Activated CD4-positive, alpha-beta memory T cell treated with anti-CD3 and anti-CD28 coated beads for 36 hours (primary cell): ENCODE measurements at places on chromosomes 2 and 18. TPM values are rescaled to one million over a fixed set of nuclear protein-coding genes. Genes with fewer than 3 reads are reported as not detected.
A peak's percentile ranks its signal among the peaks of the same experiment; 100 is the strongest.

DNA sequence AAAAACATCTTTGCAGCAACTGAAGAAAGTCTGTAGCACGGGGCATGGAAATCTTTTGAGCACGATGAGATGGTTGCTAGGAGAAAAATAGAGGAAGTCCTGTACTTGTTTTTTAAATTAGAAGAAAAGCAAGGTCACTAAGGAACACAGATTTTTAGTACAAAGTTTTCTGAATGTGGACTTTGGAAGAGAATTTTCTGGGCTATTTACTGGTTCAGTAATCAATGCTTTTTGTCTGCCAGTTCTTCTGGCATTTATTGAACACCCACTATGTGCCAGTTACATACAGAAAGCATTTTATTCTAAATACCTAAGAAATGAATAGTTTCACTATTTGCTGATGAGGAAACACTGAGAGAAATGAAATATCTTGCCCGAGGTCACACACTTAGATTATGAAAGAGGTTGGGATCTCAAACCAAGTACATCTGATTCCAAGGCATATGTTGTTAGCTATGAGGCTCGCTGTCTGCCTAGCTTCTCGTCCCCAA lies 15.6 kb upstream of the MAP3K20 start:
- no peak for DNase-seq

Gene GPR35
- 3.4 TPM for total RNA-seq

GRCh38 chr2:130336877-130337734 lies 5.6 kb upstream of the IMP4 start:
- DNase-seq: peak; percentile 82

Gene MC5R
- not detected for total RNA-seq

- DNase-seq: no peak
Observed at GRCh38 chr2:129059476-129059875, 740.8 kb upstream of the HS6ST1 start.

Gene KCNIP3
- not detected for total RNA-seq

GRCh38 chr2:215060861-215061536 lies 77.4 kb downstream of the ABCA12 start:
- no peak for DNase-seq

GRCh38 chr2:7620255-7620654 lies 703.0 kb downstream of the RNF144A start:
- no peak for DNase-seq

- no peak for DNase-seq
Observed at GRCh38 chr2:164599954-164600589, 21.2 kb downstream of the GRB14 start.

Gene KCTD18
- 13.8 TPM for total RNA-seq

Gene HOXD8
- not detected for total RNA-seq

Gene GGCX
- 24.2 TPM for total RNA-seq

DNA sequence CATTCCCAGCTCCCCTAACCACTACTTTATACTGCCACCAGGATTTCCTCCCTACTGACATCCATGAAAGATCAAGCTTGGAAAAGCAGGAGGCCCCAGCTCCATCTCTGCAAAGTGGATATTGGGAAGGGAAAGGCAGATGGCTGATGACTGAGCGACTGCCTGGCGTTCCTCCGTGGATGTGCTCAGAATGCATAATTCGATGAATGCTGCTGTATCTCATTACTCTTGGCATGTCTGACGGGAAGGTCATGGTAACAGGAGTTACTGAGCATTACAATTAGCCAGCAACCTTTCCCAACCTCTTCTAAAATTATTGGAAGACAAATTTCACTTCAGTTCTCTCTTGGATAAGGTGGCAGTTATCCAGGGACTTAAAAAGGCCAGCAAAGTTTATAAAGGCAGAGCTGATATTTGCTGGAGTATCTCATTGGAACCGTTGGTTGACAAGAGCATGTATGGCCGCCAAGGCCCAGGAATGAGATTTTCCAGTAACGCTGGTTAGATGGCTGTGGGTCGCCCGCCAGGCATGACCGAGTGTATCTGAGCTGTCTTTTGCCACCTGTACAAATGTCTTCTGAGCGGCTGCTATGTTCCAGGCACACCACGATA lies 34.5 kb downstream of the KCNE4 start:
- DNase-seq: no peak

DNA sequence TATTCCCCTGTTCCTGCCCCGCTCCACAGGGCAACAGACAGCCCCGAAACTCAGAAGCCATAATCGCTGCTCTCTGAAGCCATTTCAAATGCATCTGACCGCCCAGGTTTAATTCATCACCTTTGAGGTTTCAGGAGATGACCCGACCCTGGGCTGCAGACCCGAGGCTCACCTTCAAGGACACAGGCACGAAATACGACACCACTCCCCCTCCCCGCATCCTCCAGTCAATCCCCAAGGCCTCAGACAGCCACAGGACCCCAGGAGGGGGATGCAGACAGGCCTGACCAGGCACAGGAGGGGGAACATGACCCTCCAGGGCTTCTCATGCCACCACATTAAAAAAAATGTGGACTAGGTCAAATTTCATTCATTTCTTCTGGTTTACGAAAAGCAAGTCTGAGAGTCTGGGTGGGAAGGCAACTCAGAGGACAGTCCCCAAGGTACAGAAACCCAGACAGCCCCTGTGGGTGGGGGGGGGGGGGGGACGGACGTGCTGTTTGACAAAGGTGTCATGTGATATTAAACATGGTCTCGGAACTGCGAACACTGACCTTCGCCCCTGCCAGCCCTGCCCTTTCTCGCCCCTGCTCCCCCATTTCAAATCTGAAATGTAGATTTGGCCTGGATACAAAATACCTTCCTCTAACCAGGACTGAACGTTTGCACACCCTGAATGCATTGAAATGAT lies 142.9 kb downstream of the BCL11A start:
- DNase-seq: no peak

GRCh38 chr2:24566630-24567029 lies 75.6 kb downstream of the NCOA1 start:
- DNase-seq: no peak

GRCh38 chr2:239078128-239078924 lies 230.4 kb downstream of the TWIST2 start:
- DNase-seq: no peak

Gene RAB17
- not detected for total RNA-seq

Gene DIPK1C
- total RNA-seq: not detected

Gene RNASEH1
- 23.6 TPM for total RNA-seq

GRCh38 chr2:235007664-235008457 lies 56.0 kb downstream of the SH3BP4 start:
- DNase-seq: no peak

Gene SNX17
- total RNA-seq: 93.2 TPM

GRCh38 chr2:37326866-37327634 lies 2.4 kb upstream of the PRKD3 start:
- DNase-seq: no peak

GRCh38 chr18:64380117-64380516 lies 231.2 kb upstream of the LINC00305 start:
- DNase-seq: no peak

- DNase-seq: no peak
Observed at GRCh38 chr18:75527848-75528685, 100.6 kb upstream of the SMIM21 start.
